ENCODE measurements at places on chromosomes 2 and 18.

DNA sequence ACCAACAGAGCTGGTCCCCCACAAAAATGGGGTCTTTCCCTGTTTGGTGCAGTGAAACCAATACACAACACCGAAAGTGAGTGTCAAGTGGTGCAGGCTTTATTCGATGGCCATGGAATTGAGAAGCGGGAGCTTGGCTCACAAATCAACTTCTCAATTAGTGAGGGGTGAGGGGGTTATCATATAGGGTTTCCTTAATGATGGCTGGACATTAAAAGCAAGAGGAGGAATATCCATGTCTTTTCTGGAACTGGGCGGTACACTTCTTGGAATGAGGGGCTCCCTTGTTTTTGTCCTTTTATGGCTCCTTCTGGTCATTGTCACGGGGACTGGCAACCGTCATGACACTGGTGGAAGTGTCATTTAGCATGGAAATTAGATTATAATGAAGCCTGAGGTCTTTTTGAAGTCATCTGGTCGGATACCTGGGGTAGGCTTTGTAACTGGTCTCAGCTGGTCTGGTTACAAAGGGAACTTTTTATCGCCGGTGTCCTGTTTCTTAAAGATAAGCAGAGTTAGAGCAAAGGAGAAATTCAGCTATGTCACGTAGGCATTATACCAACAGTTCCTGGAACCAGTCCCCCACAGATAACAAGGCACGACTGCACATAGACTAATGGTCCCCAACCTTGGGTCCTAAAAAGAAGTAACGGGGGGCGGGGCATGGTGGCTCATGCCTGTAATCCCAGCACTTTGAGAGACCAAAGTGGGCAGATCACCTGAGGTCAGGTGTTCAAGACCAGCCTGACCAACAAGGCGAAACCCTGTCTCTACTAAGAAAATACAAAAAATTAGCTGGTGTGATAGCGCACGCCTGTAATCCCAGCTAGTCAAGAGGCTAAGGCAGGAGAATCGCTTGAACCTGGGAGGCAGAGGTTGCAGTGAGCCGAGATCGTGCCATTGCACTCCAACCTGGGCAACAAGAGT, 93.5 kb upstream of the NDUFV2 start:
- DNase-seq = no peak

DNA sequence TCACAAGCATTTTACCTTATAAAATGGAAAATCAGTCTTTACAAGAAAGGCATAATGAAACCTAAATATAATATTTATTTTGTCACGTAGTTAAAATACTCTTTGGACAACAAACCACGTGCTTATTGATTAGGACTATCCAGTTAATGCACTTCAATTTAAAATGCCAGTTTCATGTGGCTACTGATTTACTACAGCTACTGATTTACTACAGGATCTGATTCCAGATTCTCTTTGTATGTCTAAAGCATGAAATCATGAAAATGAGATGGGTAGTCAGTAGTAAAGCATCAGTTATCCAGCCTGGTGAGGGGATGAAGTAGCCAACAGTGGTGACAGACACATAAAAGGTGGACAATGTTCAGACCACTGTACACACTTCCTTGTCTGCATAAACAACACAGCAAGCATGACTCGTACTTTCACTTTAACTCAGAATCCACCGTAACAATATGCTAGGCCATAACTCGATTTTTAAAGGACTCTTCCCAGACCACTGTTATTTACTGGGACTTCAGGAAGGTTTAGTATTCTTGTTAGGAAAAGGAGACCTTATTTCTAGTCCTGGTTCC, 24.9 kb downstream of the ACAA2 start:
- DNase-seq = no peak

GRCh38 chr2:57407772-57408201, 638.8 kb upstream of the VRK2 start:
- no peak for DNase-seq

DNA sequence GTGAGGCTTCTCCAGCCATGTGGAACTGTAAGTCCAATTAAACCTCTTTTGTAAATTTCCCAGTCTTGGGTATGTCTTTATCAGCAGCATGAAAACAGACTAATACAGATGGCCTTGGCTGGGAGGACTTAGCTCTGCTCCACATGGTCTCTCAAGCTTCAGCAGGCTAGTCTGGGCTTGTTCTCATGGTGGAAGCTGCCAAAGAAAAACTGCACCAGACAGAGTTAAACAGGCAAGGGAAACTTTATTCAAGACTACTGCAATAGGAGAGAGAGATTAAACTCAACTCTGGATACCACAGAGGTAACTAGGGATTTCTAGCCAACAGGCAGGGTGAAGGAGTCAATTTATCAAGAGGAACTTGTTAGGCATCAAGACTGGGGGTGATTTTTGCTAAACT, 142.1 kb downstream of the CABLES1 start:
- no peak for DNase-seq

GRCh38 chr2:239056611-239057010, 208.7 kb downstream of the TWIST2 start:
- no peak for DNase-seq

- DNase-seq = peak; percentile 84
Observed at GRCh38 chr18:47215554-47216138, 35.8 kb downstream of the SKOR2 start.

- no peak for DNase-seq
Observed at GRCh38 chr2:88754585-88755320, 63.3 kb downstream of the RPIA start.

DNA sequence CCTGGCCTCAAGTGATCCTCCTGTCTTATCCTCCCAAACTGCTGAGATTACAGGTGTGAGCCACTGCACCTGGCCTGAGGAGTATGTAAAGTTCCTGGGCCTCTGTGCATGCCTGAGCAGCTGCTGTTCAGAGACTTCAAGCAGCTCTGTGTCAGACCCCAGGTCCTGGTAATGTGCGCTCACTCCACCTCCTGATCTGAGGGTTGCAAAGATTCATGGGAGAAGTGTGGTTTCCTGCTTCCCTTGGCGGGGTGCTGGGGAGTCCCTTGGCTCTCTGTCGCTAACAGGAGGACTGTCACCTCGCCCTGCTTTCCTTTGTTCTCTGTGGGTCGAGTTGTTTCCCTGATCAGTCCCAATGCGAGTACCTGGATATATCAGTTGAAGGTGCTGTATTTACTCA, 8.6 kb upstream of the IL36A start:
- peak; percentile 6 for DNase-seq

DNA sequence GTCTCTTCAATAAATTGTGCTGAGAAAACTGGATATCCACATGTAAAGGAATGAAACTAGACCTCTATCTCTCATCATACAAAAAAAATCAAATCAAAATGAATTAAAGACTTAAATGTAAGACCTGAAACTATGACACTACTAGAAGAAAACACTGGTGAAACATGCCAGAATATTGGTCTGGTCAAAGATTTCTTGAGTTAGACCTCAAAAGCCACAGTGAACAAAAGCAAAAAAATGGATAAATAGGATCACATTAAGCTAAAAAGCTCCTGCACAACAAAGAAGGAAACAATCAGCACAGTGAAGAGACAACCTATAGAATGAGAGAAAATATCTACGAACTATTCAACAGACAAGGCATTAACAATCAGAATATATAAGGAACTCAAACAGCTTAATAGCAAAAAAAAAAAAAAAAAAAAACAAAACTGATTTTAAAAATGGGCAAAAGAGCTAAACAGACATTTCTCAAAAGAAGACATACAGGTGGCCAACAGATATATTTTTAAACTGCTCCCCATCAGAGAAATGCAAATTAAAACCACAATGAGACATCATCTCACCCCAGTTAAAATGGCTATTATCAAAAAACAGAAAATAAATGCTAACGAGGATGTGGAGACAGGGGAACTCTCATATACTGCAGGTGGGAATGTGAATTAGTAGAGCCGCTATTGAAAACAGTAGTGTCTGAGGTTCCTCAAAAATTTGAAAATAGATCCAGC, 66.3 kb downstream of the NCKAP1 start:
- DNase-seq = no peak

DNA sequence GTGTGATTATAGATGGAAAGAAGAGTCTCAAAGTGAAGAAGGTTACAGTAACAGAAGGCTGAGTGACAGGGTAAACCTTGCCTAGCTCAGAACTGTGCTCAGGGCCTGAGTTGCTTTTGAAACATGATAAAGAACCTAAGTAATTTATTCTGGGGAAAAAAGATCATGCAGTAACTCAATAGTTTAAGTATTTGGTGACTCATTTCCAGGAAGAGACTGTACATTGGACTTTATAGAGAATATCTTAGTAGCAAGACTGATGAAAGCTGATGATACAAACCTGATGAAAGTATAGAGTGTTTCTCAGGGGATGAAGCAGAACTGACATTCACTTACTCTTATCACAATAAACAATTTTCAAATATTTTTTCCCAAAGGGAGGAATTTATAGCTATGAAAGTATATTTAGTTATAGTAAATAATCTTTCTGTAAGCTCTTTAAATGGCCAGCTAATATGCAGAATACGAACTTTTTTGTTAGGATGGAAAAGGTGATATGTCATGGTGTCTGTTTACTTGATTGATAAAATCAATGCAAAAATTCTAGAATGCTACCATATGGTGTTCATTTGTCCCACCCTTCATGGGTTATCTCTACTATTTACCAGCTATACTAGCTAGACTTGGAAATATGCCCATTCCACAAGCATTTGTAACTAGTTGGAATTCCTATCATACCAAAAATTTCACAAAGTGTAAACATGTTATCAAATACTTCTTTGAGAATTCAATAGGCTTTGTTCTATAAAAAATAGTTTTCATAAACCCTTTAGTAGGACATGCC, 1265.5 kb upstream of the ACVR2A start:
- no peak for DNase-seq

GRCh38 chr2:208266936-208267335, 881 bp downstream of the PIKFYVE start:
- DNase-seq = no peak

DNA sequence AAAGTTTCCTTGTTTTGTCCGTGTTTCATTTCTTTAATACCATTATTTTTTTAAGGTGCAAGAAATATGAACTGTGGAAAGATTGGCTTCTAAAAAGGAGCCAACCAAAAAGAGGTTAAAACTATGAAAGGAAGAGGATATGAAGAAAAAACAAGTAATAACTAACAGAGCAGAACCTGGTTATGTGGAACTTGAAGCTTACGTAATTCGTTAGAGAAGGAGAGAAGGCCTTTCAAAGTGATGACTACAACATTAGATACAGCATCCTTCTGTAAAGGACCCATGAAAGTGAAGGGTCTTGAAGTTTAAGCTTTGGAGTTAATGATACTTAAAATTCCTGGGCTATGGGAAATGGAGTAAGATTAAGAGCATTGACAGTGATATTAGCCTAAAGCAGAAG, 84.5 kb downstream of the ANKRD12 start:
- no peak for DNase-seq

GRCh38 chr18:3458378-3458777, 8.4 kb downstream of the TGIF1 start:
- DNase-seq = no peak

DNA sequence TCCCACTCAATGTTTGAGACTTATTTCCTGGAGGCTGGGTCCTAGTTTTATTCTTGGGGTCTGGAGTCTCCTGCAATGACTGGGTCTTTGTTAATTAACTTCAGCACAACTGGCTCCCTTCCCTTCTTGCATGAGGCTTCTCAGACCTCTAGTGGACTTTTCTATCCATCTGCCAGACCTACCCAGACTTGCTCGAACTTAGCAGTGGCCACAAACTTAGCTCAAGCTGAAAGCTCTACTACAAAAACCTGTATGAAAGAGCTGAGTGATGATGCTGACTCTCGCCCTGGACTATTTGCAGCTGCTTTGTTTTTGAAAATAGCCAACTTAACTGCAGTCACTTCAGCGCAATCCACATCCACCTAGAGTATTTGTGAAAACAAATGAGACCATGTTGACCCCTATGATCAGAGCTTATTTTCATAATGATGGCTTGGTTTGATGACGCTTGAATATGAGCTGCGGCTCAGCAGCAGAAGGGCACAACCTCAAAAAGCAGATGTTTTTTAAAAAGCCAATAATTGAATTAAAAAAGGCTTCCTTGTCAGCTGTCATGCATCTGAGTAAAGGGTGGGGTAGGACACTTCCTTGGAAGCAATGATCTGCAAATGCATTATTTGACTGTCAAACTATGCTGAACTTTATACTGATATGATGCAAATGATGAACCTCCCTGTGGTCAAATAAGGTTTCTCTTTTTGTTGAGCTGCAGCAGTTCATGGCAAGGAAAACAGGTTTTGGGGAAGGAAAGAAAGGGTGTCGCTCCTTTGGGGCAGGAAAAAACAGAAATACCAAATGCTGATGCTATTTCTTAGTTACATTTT, 10.6 kb upstream of the ANXA4 start:
- DNase-seq = no peak

DNA sequence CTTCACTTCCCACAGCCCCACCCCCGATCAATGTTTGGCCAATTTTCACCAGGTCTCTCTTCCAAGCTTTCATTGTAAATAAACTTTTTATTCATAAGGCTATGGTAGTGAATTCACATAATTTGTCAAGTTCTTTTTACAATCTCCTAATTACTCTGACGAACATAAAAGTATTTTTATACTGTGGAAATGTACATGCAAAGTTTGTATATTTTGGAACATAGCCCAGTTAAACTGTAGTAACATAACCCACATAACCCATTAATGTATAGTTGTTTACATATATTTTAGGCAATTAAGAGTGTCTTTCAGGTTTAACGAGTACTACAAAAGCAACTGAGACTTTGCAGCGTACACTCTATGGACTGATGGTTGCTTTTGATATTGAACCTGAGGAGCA, 228.3 kb upstream of the ERBB4 start:
- no peak for DNase-seq

GRCh38 chr2:173048897-173049661, 26.6 kb upstream of the MAP3K20 start:
- DNase-seq = peak; percentile 59

DNA sequence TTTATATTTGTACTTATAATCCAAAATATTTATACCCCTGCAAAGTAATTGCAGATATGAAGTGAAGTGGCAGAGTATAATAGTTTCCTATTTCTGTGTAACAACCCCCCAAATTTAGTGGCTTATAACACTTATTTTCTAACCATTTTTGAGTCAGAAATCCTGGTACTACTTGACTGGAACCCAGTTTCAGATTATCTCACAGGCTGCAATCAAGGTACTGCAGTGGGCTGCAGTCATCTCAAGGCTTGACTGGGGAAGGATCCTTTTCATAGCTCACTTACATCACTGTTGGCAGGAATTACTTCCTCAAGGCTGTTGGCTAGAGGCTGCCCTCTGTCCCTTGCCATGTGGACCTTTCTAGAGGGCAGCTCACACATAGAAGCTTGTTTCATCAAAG, 558.2 kb upstream of the PKDCC start:
- DNase-seq = no peak

- DNase-seq = peak; percentile 33
Observed at GRCh38 chr2:232444409-232445148, 11.4 kb upstream of the ALPI start.
